ENCODE measurements at places on chromosomes 12 and 14.

DNA sequence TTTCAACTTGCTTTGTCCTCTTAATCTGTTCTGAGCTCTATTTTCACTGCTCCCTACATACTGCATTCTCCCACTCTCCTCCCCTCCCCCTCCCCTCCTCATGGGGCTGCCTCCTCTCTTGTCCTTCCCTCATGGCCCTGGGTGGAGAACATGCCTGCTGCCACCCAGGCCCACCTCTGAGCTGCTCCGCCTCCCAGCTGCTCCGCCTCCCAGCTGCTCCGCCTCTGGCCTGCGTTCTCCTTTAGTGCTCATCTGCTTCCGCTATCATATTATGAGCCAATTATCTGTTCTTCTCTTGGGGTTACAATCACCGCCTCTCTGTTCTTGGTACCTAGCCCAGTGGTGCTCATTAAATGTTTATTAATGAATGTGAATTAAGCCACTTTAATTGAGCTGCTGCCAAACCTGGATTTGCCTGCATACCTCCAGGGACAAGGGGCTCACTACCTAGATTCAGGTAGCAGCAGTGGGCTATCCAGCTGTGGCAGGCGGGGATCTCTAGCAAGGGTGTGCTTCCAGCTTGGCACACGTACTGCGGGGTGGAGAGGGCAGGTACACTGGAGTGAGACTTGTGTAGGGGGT lies 32.0 kb upstream of the FAM181A start:
- DNase-seq = no peak

GRCh38 chr12:114838480-114838879 lies 154.5 kb upstream of the TBX3 start:
- DNase-seq = no peak

GRCh38 chr14:50395448-50395847 lies 1.2 kb downstream of the CDKL1 start:
- DNase-seq = no peak

DNA sequence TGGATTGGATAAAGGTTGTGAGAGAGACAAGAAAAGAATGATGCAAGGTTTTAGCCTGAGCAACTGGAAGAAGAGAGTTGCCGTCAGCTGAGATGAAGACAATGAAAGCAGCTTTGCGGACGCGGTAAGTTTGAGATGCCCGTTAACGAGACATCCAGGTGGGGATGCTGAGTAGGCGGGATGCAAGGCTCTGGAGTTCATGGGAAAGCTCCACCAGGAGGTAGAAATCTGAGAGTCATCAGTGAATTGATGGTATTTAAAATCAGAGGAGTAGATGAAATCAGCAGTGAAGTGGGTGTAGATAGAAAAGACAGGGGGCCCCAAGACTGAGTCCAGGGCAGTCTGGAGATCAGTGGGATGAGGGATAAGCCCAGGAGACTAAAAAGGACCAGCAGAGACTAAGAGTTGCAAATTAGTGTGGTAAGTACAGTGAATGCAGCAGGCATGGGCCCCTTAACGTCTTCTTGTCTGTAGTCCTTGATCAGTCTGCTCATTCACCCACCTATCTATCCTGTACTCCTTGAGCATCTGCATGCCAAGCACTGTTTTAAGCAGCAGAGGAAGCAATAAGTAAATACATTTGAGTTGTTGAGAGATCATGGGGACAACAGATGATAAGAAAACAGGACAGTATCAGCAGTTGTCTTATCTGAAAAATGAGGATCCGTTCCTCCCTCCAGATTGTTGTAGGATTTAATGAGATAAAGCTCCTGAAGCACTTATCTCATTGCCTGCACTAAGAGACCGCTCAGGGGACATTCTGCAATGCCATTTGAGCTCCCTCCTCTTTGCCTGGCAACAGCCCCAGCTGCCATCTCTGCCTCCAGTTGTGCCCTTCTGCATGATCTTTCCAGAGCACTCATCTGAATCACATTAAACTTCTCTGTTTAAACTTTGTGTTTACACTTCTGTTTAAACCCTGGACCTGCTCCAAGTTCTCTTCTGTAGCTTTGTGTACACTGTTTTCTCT lies 91.5 kb downstream of the APAF1 start:
- DNase-seq = no peak

GRCh38 chr12:7101694-7102131 lies 7.3 kb downstream of the C1RL start:
- no peak for DNase-seq

DNA sequence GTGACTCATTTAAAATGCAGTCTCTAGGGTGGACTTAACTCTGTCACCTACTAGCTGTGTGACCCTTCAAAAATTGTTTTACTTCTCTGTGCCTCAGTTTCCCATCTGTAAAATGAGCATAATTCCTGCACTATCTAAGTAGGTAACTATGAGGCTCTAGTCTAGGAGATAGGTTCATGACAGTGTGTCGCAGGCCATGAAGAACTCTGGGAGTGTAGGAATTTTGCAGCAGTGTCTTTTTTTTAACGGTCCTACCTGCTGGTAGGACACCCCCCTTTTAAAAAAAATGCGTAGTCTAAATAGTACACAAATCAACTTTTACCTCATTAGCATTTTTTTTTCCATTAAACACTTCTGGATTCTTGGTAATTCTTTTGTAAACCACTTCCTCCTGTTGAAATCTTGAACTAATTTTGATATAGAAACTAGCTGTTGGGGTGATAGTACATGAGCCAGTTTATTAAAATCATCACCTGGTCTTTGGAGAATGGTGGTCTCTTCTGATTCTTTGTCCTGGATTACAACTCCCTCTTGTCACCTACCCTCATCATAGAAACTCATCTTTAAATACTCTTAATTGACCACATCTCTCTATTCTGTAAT lies 86.0 kb upstream of the SLC38A2 start:
- DNase-seq = no peak

GRCh38 chr14:100677554-100678468 lies 48.9 kb upstream of the DLK1 start:
- DNase-seq = no peak

GRCh38 chr12:14849661-14850060 lies 6.3 kb upstream of the ART4 start:
- DNase-seq = peak; percentile 55

- DNase-seq = no peak
Measured at GRCh38 chr14:55749201-55749812, 169.3 kb downstream of the KTN1 start.

GRCh38 chr14:22822016-22822570 lies 6.9 kb upstream of the SLC7A7 start:
- DNase-seq = no peak

- DNase-seq = no peak
Measured at GRCh38 chr14:50232276-50232642, 881 bp upstream of the SOS2 start.

DNA sequence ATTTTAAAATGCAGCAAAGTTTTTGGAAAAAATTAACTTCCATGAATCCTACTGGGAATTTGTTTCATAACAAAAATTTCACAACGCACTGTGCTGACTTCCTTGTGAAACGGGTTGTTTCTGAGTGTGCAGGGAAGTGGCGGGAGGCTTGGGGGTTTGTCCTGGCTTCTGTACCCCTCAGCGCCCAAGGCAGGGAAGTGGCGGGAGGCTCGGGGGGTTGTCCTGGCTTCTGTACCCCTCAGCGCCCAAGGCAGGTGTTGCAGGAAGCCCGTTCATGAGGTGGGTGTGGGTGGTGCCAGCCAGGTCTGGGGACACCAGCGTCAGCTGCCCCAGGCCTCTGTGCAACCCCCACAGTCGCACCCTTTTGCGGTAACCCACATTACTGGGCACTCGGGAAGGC lies 25.1 kb downstream of the ADGRD1 start:
- peak; percentile 9 for DNase-seq
